ENCODE measurements at places on chromosomes 3 and 15.

DNA sequence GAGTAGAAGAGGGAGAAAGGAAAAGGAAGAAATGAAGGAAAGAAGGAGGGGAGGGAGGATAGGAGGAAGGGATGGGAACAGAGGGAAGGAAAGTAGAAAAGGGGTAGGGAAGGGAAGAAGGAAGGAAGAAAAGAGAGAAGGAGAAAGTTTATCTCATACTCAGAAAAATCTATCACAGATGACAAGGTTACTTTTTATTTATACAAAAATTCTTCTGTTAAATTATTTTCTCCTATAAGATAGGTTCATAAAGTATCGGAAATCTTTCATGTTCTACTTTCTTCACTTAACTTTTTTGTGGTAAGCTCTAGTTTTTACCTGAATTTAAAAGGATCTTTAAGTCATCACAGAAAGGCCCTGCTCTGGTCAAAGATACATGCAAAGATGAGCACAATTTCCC, 38.1 kb downstream of the SI start:
- no peak for DNase-seq

- DNase-seq: no peak
Measured at GRCh38 chr3:144028798-144029411, 57.3 kb downstream of the DIPK2A start.

DNA sequence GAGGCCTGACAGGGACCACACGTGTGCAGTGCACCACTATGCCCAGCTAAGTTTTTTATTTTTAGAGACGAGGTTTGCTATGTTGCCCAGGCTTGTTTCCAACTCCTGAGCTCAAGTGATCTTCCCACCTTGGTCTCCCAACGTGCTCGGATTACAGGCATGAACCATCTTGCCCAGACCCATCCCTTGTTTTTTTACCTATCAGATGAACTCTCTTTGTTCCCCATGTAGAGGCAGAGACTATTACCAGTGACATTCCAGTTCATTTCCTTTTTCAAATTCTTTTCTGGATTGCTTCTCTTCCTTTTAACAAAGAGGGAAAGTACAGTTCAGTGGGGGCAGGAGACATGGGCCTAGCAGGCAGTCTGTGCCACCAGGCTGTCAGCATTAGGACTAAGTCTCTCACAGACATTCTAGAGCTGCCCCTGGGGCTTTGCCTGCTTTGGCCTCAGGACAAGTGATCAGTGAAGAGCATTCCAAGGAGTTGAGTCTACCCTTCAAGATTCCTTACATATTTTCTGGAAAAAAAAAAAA, 103.5 kb upstream of the SLC7A14 start:
- no peak for DNase-seq

GRCh38 chr3:160553827-160554226, 11.5 kb downstream of the KPNA4 start:
- DNase-seq: no peak

- no peak for DNase-seq
Measured at GRCh38 chr15:76576523-76577279, 240.1 kb downstream of the ISL2 start.

DNA sequence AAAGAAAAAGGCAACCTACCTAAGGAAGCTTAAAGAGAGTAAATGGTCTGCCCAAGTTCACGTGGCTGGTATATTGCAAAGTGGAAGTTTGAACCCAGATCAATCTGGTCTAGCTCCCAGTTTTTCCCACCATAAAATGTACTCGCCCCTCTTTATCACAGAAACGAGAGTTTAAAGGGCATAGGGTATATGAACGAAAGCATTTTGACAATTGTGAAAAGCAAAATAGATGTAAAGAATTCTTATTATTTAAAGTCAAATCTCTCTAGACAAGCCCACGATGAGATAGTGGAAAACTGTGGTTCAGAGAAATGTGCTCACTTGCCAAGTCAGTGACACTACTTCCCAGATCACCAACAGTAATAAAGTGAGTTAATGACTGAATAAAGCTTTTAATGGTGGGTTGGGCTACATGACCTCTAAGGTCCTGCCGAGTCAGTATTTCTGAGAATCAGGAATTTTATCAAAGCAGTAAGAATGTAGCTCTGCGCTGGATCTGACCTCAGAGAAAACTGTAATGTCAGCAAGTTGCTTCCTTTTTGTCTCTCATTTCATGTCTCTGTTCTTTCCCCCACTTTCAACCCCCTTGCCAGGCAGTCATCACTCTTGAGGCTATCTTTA, 23.3 kb upstream of the NEO1 start:
- DNase-seq: no peak

DNA sequence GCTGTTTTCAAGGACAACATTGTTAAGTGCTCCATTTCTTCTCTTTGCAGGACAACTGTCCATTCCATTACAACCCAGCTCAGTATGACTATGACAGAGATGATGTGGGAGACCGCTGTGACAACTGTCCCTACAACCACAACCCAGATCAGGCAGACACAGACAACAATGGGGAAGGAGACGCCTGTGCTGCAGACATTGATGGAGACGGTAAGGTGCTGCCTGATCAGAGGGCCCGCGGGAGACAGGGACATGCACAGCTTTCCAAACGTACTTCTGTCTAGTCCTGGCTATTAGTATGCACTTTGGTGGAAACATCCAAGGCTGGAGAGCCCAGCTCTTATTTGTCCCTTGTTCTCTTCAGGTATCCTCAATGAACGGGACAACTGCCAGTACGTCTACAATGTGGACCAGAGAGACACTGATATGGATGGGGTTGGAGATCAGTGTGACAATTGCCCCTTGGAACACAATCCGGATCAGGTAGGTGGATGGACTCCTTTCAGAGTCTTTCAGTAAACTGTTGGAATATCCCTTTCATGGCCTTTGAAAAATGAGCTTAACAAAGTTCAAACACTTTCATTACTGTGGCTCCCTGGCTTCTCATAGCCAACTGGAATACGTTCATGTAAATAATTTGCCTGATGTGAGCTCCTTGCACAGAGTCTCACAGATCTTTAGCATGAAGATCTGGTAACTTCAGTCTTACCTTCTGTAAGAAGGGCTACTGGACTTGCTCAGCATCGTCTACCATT, 10.4 kb downstream of the THBS1 start:
- DNase-seq: no peak

- no peak for DNase-seq
Measured at GRCh38 chr15:85974348-85974705, 105.3 kb upstream of the AGBL1 start.

DNA sequence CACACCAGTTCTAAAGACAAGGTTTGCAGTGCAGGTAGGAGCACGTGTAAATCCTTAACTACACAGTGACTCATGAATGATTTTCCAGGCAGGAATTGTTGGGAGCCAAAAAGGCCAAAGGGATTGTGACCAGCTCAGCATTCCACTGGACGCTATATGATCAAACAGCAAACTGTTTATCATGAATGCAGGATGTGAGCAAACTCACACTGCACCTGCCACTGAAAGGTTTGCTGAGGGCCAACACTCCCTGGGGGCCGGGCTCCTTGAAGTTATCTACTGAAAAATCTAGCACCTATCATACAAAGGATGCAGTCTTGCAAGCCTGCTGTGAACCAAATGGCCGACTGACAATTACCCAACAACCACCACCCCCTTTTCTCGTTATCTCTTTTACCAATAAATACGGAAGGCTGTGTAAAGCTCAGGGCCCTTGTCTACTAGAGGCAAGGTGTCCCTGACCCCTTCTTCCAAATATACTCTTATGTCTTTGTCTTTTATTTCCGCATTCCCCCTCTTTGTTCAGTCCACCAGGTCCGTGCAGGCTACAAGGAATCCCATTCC, 11.5 kb upstream of the DNASE1L3 start:
- DNase-seq: no peak

DNA sequence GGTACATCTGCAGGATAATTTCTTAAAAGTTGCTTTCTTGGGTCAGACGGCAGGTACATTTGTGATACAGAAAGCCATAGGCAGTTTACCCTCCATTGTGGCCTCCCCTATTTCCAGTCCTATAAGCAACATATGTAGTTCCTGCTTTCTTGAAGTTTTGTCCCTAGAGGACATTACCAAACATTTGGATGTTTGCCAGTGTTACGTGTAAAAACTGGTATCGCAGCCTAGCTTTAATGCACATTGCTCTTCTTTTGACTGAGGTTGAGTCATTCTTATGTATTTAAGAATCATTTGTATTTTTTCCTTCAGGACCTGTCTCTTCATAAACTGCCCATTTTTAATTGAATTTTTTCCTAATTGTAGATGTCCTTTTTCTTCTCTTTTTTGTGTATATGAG, 114.3 kb downstream of the DIPK2A start:
- no peak for DNase-seq

- peak; percentile 41 for DNase-seq
Measured at GRCh38 chr15:68210821-68211655, 5.9 kb upstream of the CALML4 start.

DNA sequence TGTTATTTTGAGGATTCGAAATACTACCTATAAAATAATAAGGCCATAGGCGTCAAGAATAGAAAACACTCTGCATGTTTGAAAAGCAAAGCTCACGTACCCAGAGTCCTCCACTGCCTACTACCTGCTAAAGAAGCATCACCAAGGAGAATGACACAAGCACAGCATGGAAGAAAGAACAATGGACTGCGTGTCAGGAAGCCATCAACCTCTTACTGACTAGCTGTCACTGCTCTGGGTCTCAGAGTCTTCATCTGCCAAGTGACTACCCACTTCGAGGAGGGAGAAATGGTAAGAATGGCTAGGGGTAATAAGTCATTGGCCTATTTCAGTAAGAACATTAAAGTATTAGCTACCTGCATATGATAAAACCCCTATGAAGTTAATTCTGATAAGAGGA, 49.4 kb downstream of the CLASP2 start:
- DNase-seq: no peak

- DNase-seq: no peak
Measured at GRCh38 chr3:143731776-143732175, 116.5 kb downstream of the SLC9A9 start.

DNA sequence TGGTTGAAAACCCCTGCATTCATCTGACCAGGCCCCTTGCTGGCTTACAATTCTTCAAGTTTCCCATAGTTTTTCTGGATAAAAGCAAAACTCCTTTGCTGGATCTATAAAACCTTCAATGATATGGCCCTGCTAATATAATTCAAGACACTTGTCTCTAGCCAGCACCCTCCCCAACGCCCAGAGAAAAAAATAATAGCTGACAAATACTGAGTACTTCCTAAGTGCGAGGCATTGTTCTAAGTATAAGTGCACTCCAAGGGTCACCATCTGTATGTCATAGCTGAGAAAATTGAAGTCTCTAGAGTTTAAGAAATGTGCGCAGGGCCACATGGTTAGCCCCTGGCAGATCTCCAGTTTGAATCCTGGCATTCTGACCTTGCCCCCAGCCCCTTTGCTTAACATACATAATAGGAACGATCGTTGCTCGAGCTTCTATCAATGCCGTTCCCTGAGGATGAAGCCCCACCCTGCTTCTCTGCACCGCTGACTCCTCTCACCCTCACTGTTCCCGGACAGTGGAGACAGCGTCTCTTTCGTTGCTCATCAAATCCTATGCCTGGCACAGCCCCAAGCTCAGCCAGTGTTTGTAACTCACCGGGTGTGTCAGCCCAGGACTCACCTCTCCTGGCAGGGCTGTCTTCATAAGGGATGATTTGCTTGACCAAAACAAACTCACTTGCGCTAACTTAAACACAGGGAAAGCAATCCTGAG, 377.1 kb upstream of the PROK2 start:
- DNase-seq: no peak

DNA sequence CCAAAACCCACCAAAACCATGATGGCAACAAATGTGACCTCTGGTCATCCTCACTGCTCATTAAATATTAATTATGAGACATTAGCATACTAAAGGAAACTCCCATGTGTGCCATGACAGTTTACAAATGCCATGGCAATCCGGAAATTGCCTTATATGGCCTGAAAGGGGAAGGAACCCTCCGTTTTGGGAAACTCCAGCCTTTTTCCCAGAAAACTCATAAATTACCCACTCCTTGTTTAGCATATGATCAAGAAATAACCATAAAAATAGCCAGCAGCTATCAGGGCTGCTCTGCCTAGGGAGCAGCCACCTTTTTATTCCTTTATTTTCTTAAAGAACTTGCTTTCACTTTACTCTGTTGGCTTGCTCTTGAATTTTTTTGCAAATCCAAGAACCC, 992.7 kb downstream of the NTRK3 start:
- DNase-seq: no peak

GRCh38 chr15:78044407-78045155, 32.9 kb downstream of the TBC1D2B start:
- DNase-seq: no peak

GRCh38 chr3:119469418-119470189, 841 bp downstream of the POGLUT1 start:
- DNase-seq: no peak

DNA sequence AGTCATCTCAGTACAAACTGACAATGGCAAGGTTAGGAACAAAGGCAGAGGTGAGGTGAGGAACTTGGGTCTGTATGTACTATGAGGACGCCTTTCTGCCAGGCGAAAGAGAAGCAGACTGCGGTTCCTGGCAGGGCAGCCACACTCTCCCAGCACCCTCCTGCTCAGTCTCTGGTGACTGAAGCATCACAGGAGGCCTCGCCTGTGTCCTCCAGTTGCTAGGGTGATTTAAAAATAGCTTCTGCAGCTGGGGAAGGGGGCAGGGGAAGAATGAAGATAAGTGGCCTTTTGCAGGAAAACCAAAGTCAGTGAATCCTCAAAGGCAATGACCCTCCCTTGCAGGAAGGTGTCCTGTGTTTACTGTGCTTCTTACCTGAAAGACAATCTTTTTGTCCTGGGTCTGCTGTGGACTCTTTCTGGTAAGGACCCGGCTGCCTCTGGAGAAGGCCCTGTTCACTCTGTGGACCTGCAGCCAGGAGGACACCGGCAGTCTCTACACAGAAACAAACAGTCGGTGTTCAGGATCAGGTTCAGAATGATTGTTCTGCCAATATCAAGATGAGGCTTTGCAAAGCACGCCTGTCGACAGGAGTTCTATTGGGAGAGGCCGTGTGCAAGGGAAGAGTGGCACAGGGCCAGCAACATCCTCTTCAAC, 65.7 kb upstream of the DGKG start:
- no peak for DNase-seq

DNA sequence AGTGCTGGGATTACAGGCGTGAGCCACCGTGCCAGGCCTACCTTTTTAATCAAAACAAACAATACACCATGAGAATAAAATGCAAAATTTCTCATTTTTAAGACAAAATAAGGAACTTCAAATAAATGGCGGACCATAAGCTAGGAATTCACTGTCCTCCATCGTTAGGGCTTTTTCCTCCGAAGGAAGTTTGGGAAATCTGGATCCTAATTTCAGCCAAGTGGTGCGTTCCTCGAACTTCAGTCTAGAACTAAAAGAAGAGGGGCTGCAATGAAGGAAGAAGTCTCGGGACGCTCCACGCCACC, 260 bp downstream of the EXD1 start:
- no peak for DNase-seq

DNA sequence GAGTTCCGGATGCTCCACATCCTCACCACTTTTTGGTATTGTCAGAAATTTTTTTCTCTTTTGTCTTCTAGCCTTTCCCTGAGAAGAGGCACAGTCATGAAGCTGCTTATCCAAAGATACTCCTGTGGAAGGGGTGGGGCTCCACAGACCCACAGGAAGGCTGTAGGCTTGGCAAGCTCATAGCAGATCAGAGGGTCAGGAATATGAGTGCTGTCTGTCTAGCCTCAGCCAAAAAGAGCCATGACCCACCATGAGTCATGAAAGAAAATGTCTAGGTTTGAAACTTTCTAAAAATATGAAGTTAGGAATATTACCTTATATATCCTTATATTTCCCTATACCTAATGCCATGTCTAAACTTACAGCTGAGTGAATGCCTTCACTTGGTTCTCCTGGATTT, 118.2 kb upstream of the THBS1 start:
- no peak for DNase-seq

- DNase-seq: no peak
Measured at GRCh38 chr3:158456114-158456513, 114.9 kb upstream of the MLF1 start.
